LoVo (cell line): ENCODE measurements at places on chromosomes 7 and 10.

- DNase-seq, result no peak
Observed at GRCh38 chr10:68559251-68559650, 886 bp upstream of the TET1 start.

DNA sequence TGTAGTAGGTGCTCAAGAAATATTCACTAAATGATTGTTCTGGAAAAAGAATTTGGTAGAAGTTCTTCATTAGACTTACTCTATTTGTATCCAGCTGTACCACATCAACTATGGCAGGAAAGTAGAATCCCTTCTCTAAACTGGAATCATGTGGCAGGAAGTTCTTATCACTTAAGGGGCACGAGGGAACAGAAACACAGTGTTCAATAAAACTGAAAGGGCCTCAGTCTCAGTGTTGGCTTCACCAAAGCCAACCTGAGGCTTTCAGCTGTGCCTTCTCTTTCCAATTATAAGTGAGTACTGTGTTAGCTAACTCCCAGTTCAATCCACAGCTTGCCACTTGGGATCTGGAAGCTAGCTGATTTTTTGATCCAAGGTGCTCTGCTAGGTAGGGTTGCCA lies 257.6 kb upstream of the LRGUK start:
- no peak for DNase-seq

DNA sequence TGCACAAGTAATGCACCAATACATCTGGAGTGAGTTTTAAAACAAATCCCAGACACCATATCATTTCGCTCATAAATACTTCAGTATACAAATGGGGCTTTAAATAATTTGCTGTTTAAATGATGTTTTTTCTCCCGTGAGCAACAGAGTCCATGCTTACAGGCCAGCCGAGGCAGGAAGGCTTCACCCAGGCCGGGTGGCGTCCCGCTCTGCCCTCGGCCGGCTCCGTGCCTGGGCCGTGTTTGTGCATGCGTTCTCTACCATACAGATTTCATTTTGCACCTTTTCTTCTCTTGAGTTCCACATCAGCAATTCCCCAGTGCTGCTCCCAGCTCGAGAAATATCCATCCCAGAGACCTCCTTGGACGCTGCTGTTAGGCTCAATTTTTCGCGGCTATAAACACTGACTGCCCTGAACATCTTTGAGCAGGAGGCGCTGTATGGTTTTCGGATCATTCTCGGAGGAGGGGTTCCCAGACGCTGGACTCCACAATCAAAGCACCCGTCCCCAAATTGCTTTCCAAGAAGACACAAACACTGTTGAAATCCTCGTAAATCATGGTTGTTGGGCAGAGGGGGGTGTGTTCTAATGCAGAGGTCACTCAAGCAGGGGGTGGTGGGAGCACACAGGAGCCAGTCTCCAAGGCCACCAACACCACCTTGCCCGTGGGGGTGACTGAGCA lies 91.6 kb downstream of the MICALL2 start:
- no peak for DNase-seq

DNA sequence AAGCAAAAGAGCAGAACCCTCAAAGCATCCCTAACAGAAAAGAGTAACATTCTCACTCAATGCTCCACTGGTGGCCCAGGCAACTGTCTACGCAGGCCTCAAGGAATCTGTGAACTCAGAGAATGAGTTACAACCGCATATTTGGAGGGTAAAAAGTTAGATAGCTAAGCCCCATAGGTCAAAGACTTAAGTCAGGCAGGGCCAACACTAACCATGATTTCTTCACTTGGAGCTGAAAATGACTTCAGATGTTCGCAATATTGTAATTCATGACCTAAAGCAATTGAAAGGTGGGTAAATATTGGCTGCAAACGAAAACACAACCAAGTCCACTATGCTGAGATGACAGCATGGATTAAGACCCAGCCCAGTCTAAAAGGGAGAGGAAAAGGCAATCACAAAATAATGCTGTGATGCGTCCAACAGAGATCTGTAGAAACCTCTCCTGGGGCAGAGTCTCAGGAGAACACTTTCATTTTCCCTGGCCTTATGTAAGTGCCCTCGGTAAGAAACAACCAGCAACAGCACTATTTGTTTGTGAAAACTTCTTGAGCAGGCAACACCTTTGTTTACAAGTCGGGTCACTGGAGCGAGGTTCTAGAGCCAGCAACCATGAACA lies 176.5 kb downstream of the TNS3 start:
- no peak for DNase-seq

GRCh38 chr7:25313526-25313925 lies 85.2 kb upstream of the NPVF start:
- DNase-seq, result no peak

- DNase-seq, result no peak
Observed at GRCh38 chr7:140276001-140276400, 99.2 kb upstream of the KDM7A start.

DNA sequence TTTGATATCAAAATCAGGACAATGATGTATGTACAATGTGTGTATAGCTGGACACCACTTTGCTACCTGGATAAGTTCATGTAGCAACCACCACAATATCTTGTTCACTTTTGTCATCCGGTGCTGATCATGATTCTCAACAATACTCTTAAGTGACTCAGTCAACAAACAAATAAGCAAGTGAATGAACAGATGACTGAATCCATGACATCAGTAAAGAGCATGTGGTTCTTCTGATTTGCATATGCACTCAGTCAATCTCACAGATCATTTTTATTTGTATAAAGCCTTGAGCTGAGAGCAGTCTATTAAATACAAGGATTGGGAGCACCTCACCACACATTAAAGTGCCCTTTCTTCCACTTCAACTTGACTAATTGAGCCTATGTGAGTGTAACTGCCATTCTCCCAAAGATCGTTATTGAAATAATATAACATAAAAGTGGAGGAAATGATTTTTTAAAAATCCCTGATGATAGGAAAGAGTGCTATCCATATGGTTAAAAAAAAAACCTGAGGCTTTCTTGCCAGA lies 69.5 kb downstream of the NPSR1 start:
- no peak for DNase-seq

GRCh38 chr7:95046494-95047240 lies 139.3 kb downstream of the PPP1R9A start:
- DNase-seq, result no peak

- peak; percentile 83 for DNase-seq
Observed at GRCh38 chr7:23570592-23571200, 26.5 kb upstream of the CCDC126 start.

- peak; percentile 31 for DNase-seq
Observed at GRCh38 chr10:33334153-33334804, at the start of gene NRP1. NRP1 (minus strand) TSS chr10:33334667; CDS start chr10:33334382, 285 bp downstream.

GRCh38 chr10:29631049-29631339 lies 3.8 kb downstream of the SVIL start:
- no peak for DNase-seq

- DNase-seq, result no peak
Observed at GRCh38 chr10:59894114-59894513, 12.2 kb downstream of the CCDC6 start.

DNA sequence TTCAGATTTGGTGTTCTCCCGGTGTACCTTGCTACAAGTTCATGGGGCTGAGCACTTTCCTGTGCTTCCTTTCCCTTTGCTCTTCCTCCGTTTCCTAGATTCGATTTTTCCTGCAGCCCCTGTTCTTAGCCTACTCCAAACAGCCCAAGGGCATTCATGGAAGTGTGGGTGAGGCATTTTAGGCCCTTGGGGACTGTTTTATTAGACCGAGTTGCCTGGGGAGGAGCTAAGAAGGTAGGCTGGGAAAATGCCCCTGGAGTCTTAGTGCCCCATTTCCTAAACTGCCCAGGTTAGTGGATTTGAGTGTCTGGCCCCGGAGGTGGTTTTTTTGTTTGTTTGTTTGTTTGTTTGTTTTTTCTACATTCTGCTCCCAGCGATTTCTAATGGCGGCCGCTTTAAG lies 1.8 kb downstream of the LRMDA start:
- DNase-seq, result no peak

DNA sequence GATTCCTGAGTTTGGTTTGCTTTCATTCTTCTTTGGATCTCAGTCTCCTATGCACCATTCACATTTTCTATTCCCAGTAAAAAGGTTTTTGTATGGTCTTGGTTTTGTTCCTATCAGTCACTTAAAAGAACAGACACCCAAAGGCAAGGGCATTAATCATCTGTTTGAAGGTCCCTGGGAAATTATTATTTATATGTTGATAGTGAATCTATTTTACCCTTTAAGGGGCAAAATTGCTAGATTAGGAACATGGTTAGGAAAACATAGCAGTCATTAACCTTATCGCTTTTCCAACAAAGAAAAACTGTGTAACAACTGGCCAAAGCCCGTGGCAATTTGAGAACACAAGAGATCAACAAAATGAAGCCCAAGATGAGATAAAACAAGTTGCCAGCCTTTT lies 1146.6 kb upstream of the C7orf33 start:
- DNase-seq, result no peak

DNA sequence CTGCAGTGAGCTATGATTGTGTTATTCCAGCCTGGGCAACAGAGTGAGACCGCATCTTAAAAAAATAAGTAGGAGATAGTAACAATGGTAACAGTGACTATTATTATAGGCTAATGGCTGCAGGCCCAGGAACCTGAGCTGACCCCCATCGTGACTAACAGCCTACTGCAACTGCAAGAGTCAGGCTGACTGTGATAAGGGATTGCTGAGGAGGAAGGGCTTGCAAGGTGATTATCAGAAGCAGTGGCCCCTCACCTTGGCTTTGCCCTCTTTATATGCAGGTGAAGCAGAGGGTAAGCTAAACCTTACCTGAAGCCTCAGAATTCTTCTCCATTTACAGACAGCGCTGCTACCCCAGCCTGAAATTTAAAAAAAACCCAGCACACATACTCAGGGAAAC lies 83.9 kb upstream of the SDK1 start:
- DNase-seq, result no peak

DNA sequence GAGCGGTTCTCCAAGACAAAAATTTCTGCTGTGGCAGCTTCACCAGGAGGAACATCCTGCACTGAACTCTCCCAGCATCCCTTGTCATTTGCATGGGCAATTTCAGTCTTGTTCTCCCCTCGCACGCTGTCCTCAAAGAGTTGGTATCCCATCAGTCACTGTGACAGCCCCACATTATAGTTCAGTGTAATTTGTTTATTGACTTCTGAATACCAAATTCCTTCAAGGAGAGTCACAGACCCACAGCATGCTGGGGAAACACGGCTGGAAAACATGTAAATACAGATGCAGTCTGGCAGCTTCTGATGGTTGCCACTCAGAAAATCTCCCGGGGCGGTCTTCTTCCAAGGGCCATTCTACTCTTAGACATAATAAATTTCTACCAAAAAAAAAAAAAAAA lies 151.0 kb upstream of the NEBL start:
- DNase-seq, result no peak

DNA sequence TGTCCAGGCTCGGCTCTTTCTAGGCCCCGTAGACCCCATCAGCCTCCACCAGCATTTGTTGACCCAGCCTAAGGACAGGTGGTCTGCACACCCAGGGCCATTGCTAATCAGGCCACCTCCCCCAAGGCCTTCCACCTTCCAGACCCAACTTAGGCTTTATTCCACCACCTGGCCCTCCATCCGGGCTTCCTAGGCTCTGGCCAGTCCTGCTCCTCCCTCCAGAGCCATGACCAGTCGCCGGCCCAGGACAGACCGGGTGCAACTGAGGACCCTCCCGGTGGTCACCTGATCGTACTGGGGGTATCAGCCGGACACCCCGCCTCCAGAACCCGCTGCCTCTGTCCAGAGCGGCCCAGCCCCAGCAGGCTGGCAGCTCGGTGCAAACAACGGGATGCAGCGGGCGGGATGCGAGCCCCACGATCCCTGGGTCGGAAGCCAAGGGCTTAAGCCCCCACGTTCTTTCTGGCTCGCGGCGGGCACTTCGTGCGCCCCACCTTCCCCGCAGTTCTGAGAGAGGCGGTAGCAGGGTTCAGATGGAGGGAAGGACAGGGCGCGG lies 545 bp downstream of the NACAD start:
- DNase-seq, result no peak

DNA sequence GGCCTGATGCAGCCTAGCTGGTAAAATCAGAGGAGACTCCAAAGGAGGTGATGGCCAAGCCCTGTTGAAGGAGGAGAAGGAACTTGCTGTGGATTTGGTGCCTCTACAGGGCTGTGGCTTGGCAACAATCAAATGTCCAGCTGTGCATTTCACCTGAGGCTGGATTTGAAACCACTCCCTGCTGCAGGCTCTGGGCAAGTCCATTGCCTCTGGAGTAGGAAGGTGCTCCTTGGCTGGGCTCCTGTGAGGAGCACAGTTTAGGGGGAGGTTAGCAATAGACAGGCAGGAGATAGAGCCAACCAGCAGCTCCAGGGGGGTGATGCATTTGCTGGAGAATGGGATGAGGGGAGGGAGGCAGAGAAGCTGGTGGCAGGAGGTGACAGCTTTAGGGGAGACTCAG lies 26.5 kb downstream of the CDH23 start:
- DNase-seq, result no peak

GRCh38 chr10:78414380-78414779 lies 380.7 kb downstream of the RPS24 start:
- DNase-seq, result no peak

DNA sequence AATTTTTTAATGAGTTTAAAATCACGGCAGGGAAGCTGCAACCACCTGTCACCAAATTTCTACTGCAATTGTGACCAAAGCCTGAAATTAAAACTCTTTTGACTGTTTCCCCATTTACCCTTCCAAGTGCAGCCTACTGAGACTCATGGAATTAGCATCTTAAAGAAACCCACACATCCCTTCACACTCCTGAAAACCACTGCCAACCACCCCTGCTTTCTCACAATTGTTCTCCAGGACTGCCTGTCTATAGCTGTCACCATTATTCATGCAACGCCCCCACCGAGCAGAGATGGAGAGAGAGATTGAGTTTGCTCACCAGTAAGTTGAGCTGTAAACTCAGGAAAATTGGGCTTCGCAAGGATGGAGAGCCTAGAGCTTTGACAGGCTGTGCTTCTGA lies 383.8 kb upstream of the SORCS1 start:
- no peak for DNase-seq

DNA sequence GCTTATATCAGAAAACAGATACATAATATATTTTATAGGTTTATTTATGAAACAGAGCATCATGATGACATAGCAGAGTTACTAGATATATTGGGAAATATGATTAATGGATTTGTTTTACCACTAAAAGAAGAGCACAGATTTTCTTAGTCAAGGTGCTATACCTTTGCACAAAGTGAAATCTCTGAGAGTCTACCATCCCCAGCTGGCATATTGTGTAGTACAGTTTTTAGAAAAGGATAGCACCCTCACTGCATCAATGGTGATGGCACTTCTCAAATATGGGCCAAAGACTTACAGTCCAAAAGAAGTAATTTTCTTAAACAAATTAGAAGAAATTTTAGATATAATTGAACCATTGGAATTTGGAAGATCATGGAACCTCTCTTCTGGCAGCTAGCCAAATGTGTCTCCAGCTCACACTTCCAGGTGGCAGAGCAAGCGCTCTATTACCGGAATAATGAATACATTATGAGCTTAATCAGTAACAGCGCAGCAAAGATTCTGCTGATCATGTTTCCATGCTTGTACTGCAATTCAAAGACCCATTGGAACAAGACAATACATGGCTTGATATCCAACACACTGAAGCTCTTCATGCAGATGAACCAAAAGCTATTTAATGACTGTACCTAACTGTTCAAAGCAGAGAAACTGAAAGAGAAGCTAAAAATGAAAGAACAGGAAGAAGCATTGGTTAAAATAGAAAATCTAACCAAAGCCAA lies 21.9 kb upstream of the CREB3L2 start:
- DNase-seq, result no peak

- no peak for DNase-seq
Observed at GRCh38 chr10:4647109-4647785, 178.8 kb upstream of the AKR1E2 start.
